ENCODE measurements at places on chromosomes 7 and 10.

- ATAC-seq: no peak
- no peaks in the 10 kb centered on the region for H3K4me1 ChIP-seq
- peaks cover 87% of the 10 kb centered on the region for H3K36me3 ChIP-seq
- no peak overlapping the region for H3K4me3 ChIP-seq
- H3K27me3 ChIP-seq: no peaks in the 10 kb centered on the region
- H3K27ac ChIP-seq: no peak overlapping the region
Measured at GRCh38 chr10:95688648-95689047, 5.1 kb downstream of the TCTN3 start.

GRCh38 chr10:59366290-59366689 is 3.9 kb upstream of the FAM13C start:
- H3K36me3 ChIP-seq: no peaks in the 10 kb centered on the region
- no peaks in the 10 kb centered on the region for H3K27me3 ChIP-seq
- ATAC-seq: no peak
- H3K4me1 ChIP-seq: peaks cover 3% of the 10 kb centered on the region

GRCh38 chr7:31488562-31489203 is 25.2 kb upstream of the ITPRID1 start:
- H3K27me3 ChIP-seq: peaks cover 5% of the 10 kb centered on the region
- no peaks in the 10 kb centered on the region for H3K36me3 ChIP-seq
- no peaks in the 10 kb centered on the region for H3K4me1 ChIP-seq
- no peak overlapping the region for H3K4me3 ChIP-seq

DNA sequence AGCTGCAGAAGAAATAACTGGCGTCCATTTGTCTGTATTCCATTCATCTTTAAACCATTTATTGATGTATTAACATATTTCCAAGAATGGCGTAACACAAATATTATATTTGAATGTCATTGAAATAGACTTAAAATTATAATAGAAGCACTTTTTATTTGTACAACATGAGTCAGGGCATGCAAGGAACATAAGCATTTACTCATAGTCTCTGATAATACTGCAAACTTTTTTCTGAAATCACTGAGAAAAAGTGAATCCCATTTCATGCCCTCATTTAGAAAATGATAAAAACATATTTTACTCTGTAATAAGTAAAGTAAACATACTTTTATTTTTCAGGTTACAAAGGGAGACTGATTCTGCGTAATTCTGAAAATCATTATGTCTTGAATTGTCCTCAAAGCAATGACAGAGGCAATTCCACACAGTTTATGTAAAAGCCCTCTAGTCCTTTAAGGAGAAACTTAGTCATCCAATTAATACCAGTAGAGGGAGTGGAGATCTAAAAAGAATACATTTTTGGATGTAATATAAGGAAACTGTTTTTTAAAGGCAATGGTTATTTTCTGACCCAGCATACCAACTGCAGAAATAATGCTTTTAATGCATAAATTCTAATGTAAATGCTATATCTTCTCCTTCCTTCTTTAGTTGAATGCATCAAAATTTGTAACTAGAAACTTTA is 58.1 kb downstream of the AGMO start:
- H3K27me3 ChIP-seq: no peaks in the 10 kb centered on the region
- H3K36me3 ChIP-seq: no peaks in the 10 kb centered on the region
- H3K4me1 ChIP-seq: no peaks in the 10 kb centered on the region
- H3K4me3 ChIP-seq: no peak overlapping the region
- ATAC-seq: no peak
- no peak overlapping the region for H3K27ac ChIP-seq

- H3K4me1 ChIP-seq: peaks cover 18% of the 10 kb centered on the region
- H3K27ac ChIP-seq: no peak overlapping the region
- ATAC-seq: peak; percentile 62
- no peak overlapping the region for H3K4me3 ChIP-seq
Measured at GRCh38 chr10:72740528-72740927, 48.6 kb downstream of the MCU start.

- H3K27me3 ChIP-seq: no peaks in the 10 kb centered on the region
- no peaks in the 10 kb centered on the region for H3K4me1 ChIP-seq
- ATAC-seq: no peak
- peaks cover 26% of the 10 kb centered on the region for H3K36me3 ChIP-seq
Measured at GRCh38 chr7:105788816-105789349, 87.5 kb downstream of the ATXN7L1 start.

DNA sequence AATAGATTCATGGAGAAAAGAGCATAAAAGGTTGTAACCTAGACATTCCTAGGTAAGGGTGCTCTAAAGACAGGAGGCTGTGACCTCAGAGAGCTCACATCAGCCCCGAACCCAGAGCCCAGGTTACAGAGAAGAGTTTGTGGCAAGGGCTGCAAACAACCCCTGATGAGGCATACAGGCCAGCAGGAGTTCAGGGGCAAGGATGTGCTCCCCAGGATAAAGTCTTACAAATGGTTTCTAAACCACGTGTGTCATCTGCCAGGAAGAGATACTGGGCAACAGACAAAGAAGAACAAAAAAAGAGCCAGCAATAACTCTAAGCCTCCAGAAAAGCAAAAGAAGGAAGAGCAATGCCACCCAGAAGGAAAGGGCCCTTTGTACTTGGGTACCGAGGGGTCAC is 27.7 kb downstream of the NCAPG2 start:
- H3K4me3 ChIP-seq: no peak overlapping the region
- no peaks in the 10 kb centered on the region for H3K36me3 ChIP-seq
- no peak for ATAC-seq
- H3K4me1 ChIP-seq: no peaks in the 10 kb centered on the region
- no peak overlapping the region for H3K27ac ChIP-seq

GRCh38 chr10:7085913-7086589 is 324.8 kb downstream of the SFMBT2 start:
- H3K4me3 ChIP-seq: no peak overlapping the region
- no peaks in the 10 kb centered on the region for H3K27me3 ChIP-seq
- no peak overlapping the region for H3K27ac ChIP-seq
- no peaks in the 10 kb centered on the region for H3K4me1 ChIP-seq
- H3K36me3 ChIP-seq: no peaks in the 10 kb centered on the region
- no peak for ATAC-seq

GRCh38 chr7:134908289-134908688 is 78.0 kb upstream of the AGBL3 start:
- peak overlapping the region; percentile 73 for H3K27ac ChIP-seq
- H3K4me1 ChIP-seq: peaks cover 14% of the 10 kb centered on the region
- H3K36me3 ChIP-seq: peaks cover 12% of the 10 kb centered on the region
- no peak overlapping the region for H3K4me3 ChIP-seq

DNA sequence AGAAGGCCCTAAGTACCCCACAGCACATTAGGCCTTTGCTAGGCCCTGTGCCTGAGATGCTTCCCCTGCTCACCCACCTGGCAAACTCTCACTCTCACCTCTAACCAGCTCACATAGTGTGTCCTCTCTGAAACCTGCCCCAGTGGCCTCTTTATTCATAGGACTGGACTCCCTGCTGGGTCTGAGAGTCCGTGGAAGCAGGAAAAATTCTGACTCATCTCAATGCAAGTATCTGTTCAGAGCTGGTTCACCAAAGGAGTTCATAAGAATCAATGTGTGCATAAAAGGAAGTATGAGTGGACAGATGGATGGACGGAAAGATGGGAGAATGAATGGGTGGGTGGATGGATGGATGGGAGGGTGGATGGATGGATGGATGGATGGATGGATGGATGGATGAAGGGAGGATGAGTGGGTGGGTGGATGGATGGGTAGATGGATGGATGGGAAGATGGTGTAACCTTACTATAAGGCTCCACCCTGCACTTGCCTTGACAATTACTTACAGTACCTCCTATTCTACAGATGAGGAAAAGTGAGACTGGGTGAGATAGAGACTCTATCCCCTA is 111.2 kb upstream of the ZMIZ1 start:
- no peaks in the 10 kb centered on the region for H3K36me3 ChIP-seq
- no peak overlapping the region for H3K4me3 ChIP-seq
- no peak overlapping the region for H3K27ac ChIP-seq
- no peaks in the 10 kb centered on the region for H3K27me3 ChIP-seq

DNA sequence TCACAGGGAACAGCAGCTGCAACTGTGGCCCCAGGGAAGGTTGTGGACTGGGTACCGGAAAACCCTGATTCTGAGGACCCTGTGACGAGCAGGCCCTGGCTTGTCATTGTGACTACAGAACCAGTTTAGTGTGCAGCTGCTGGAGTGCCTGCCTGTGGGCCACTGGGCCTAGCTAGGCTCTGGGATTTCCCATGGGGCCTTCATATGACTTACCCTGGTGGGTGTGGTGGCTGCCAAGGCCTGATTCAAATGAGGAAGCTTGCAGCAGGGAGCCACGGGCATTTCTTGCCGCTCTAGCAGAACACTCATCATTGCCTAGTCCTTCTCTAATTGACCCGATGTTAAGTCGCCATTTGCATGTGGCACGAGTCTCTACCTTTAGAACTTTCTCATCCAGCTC is 14.7 kb upstream of the CAMK2G start:
- H3K4me1 ChIP-seq: peaks cover 9% of the 10 kb centered on the region
- no peak overlapping the region for H3K4me3 ChIP-seq
- no peaks in the 10 kb centered on the region for H3K36me3 ChIP-seq
- H3K27ac ChIP-seq: peak overlapping the region; percentile 87
- H3K27me3 ChIP-seq: no peaks in the 10 kb centered on the region

- no peaks in the 10 kb centered on the region for H3K4me1 ChIP-seq
- H3K27me3 ChIP-seq: no peaks in the 10 kb centered on the region
- ATAC-seq: no peak
- H3K36me3 ChIP-seq: no peaks in the 10 kb centered on the region
Measured at GRCh38 chr10:129101232-129101980, 365.6 kb upstream of the MGMT start.

GRCh38 chr7:127194571-127194970 is 58.2 kb downstream of the GRM8 start:
- H3K4me3 ChIP-seq: no peak overlapping the region
- no peak for ATAC-seq
- no peaks in the 10 kb centered on the region for H3K4me1 ChIP-seq

DNA sequence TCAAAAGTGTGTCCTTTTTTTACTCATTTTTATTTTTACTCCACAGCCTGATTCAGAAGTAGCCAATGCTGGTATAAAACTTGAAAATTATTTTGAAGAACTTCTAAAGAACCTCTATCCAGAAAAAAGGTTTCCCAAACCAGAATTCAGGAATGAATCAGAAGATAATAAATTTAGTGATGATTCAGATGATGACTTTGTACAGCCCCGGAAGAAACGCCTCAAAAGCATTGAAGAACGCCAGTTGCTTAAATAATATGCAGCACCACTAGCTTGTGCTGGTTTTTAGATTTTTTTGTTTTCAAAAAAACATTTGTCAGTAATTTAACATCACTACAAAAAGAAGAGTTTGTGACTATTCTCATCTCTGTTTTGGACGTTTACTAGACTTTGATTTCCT is 116.5 kb downstream of the SVOPL start:
- H3K4me3 ChIP-seq: no peak overlapping the region
- no peak overlapping the region for H3K27ac ChIP-seq
- H3K4me1 ChIP-seq: no peaks in the 10 kb centered on the region
- no peak for ATAC-seq
- H3K27me3 ChIP-seq: no peaks in the 10 kb centered on the region

DNA sequence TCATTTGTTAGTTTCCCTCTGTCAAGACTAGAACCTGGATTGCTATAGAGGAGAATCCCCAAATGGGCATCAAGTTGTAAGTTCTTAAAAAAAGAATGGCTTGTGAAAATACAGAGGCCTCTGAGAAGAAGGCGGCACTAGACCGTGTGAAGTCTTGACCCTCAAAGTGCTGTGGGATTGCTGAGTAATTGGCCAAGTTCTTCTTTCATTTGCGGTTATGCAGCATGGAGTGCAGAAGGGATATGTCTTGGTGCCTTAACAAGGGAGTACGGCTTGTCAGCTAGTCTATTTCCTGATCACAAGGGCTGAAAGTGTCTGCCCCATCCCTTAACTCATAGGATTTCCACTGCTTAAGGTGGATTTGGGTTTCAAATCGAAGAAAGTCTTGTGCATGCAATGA is 81.2 kb downstream of the MKX start:
- no peaks in the 10 kb centered on the region for H3K27me3 ChIP-seq
- no peak for ATAC-seq
- no peaks in the 10 kb centered on the region for H3K4me1 ChIP-seq
- no peak overlapping the region for H3K27ac ChIP-seq
- no peak overlapping the region for H3K4me3 ChIP-seq

DNA sequence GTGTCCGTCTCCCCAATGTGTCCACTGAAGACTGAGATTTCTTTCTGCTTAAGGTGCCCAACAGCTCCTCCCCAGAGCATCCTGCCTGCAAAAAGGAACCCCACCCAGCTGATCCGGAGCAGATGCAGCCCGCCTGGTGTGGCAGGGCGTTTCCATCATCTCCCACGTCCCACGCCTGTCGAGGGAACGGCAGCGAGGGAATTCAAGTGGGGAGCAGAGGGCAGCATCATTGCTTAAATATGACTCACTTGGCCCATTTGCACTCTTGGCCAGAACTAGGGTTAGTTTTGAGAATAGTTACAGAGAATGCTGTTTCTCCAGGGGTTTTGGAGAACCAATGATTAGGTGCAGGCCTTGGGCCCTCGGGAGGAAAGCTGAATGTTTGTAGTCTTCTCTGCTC is 20.8 kb downstream of the VWA2 start:
- peaks cover 17% of the 10 kb centered on the region for H3K4me1 ChIP-seq
- H3K27ac ChIP-seq: no peak overlapping the region
- H3K27me3 ChIP-seq: no peaks in the 10 kb centered on the region
- no peak overlapping the region for H3K4me3 ChIP-seq
- H3K36me3 ChIP-seq: no peaks in the 10 kb centered on the region

DNA sequence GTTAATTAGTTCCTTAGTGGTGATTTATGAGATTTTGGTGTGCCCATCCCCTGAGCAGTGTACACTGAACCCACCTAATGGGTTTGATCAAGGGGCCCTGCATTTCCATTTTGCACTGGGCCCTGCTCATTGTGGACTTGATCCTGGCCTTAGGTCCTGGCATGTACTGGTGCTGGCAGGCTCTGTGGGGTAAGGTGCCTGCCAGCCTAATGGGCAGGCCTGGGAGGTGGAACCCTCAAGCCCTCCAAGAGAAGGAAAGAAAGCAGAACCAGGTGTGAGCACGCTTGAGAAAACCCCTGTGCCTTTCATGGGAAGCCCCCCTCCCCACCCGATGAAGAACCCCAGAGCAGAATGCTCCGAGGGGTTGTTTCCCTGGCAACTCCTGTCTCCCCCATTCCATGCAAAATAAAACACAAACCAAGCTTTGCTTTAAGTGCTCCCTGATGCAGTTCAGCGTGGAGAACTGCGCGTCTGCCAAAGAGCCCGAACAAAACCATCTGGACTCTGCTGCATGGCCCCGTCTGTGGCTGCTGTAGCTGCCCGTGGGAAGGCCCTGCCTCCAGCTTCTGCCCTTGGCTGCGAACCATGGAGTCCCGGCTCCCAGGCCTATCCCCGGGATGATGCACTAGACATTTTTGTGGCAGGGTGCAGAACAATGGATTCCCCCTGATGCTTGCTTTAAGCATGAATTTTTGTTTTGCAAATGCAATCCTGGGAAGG is 123.3 kb downstream of the PRPF18 start:
- H3K4me1 ChIP-seq: peaks cover 49% of the 10 kb centered on the region
- H3K36me3 ChIP-seq: no peaks in the 10 kb centered on the region
- no peak overlapping the region for H3K27ac ChIP-seq
- no peak for ATAC-seq
- H3K4me3 ChIP-seq: no peak overlapping the region

DNA sequence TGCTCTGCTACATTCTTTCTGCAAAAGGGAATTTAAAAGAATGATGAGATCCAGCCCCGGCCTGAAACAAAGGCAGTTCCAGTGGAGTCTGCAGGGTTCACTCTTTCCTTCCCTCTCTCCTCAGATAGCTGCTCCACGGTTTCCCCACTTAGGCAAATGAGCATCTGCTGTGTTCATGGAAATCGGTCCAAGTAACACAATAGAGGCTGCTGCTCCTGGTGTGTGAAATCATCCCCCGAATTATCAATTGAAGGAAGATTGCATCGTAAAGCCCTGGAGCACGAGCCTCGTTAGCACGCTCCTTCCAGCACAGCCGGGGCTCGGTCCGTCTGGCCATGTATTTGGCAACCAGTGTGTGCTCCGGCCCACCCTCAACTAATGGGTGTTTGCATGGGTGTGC is 108.3 kb upstream of the DPP6 start:
- H3K4me1 ChIP-seq: no peaks in the 10 kb centered on the region
- no peaks in the 10 kb centered on the region for H3K27me3 ChIP-seq
- no peaks in the 10 kb centered on the region for H3K36me3 ChIP-seq
- no peak overlapping the region for H3K27ac ChIP-seq

Measured in gastroesophageal sphincter (tissue), 4 donors.